CD4-positive, alpha-beta T cell treated with Interleukin-15 for 4 hours (primary cell): ENCODE measurements at places on chromosomes 2 and 18.

DNA sequence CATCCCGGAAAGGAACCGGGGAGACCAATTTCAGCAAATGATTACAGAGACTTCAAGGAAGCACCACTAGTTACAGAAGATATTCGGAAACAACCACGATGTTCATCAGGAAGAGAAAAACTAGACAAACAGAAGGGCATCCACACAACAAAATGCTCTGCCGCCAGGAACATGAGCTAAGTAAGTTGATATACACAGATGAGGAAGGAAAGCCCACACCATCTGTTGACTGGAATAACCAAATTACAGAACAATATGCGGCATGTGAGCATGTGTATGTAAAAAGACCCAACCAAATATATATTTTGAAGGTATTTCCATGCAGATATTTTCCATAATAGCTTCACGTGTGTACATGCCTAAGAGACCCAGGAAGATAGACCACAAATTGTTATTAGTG lies 47.0 kb downstream of the ACKR3 start:
- DNase-seq: no peak

- DNase-seq: no peak
Observed at GRCh38 chr2:98910349-98911125, 25.5 kb downstream of the CRACDL start.

- DNase-seq: peak; percentile 36
Observed at GRCh38 chr2:36800381-36800780, 103.9 kb downstream of the VIT start.

- DNase-seq: no peak
Observed at GRCh38 chr2:75375646-75376582, 176.6 kb upstream of the TACR1 start.

DNA sequence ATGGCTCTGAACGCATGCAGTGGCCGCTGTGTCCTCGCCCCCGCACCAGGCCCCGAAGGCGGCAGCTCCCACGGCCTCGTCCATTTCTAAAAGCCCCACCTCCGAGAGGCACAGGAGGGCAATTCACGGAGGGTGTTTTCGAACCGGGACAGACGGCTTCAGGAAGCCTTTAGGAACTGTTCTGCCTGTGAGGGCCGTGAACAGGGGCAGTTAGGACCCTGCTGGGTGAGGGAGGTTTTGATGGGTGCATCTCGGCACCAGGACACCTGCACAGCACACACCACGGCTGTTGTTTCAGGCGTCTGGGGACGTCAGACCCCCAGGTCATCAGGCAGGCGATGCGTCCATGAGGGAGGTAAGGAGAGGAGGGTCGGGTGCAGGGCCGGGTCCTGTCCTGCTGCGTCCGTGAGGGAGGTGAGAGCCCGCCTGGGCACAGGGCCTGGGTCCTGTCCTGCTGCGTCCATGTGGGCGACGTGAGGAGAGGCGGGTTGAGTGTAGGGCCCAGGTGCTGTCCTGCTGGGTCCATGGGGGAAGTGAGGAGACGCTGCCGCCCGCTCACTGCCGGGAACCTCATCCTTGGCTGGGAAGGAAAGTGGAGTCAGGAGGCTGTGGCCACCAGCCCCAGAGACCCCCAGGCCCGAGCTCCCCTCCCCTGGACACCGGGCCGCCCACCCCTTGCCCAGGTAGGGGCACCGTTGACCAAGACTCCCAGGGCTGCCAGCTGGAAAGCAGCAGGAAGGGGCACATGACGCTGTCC lies 25.5 kb upstream of the KCNG2 start:
- no peak for DNase-seq

- no peak for DNase-seq
Observed at GRCh38 chr2:186572705-186573104, 17.2 kb upstream of the ITGAV start.

- no peak for DNase-seq
Observed at GRCh38 chr18:58990720-58991119, 126.0 kb downstream of the ZNF532 start.

DNA sequence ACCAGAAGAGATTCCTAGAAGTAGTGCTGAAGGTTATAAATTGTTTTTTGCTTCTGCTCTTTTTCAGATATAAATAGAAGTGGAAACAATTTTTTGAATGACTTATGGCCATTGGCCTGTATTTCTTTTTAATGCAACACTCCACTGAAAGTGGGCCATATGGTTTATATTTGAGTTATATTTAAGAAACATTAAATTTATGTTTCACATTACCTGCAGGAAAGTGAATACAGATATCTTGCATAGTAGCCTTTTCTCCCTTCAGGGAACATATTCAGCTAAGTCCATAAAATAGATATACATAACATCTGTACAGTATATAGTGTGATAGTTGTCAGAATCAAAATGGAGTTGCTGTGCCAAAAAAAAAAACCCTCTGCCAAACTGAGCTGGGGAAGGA lies 53.1 kb upstream of the EFEMP1 start:
- DNase-seq: no peak

DNA sequence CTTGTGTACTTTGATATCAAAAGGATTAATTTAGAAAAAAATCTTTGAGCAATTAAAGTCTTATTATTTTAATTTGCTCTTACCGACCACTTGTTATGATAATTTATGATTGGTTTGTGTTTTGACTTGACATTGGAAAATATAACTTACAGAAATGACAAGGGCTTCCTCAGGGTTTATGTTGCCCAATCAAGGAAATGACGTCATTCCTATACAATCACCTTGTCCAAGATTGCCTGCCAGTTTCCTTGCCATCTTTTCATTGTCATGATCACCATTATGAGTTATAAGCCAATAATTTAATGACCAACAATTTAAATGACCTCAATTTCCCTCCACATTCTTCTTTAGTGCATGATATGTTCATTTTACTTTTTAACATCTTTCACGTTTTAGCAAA lies 351.8 kb upstream of the TMEFF2 start:
- DNase-seq: no peak

DNA sequence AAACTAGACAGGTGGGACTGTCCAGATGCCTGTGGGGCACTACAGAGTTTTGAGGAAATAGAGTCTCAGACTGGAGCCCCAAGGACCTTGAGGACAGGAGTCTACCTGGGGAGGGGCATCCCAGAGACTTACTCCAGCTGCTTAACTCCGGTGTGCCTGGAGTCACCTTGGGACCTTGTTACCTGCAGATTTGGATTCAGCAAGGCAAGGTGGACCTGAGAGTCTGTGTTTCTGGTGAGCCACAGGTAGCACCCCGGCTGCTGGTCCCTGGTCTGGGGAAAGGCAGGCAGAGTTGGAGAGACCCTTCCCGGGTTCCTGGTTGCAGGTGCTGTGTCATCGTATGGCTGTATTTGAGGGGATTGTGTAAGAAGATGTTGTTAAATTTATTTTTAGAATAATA lies 102.4 kb downstream of the AGAP1 start:
- DNase-seq: no peak

GRCh38 chr18:47143153-47143552 lies 7.1 kb downstream of the HDHD2 start:
- no peak for DNase-seq

GRCh38 chr2:13158466-13158865 lies 441.7 kb downstream of the TRIB2 start:
- no peak for DNase-seq

GRCh38 chr2:195535911-195536522 lies 121.0 kb upstream of the SLC39A10 start:
- DNase-seq: peak; percentile 82

- DNase-seq: no peak
Observed at GRCh38 chr2:43459446-43460173, 136.2 kb downstream of the THADA start.

DNA sequence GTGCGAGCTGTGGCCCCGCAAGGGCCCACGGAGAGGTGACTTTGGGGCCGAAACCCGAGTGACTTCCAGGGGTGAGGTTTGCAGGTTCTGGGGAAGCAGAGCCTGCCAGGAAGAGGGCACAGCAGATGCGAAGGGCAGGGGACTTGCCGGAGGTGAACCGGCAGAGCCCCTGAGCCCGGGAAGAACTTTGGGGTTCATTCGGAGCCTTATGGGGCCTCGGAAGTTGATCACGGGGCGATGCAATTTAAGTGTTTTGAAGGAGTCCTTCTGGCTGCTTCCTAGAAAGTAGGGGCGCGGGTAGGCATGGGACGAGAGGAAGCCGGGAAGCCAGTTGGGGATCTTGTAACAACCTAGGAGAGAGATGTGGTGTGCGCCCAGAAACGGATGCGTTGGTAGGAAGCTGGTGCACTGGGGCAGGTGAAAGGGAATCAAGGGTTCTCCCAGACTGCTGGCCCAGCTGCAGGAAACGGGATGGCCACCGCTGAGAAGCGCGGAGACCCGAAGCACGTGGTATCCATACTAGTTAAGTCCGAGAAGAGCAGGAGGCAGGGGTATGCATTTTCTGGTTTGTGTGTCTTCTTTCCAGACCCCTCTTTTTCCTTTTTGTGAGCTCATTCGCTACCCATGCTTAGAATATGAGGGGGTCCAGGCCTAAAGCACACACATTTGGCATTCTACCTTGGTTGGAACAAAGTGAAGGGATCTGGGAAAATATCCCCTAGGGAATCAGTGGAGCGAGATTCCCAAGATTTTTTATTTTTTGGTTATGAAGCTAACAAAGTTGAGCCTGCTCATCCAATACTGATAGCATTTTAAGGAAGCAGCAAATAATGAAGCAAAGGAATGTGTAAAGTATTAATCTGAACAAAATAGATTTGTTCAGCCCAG lies 758 bp downstream of the SCLY start:
- no peak for DNase-seq

DNA sequence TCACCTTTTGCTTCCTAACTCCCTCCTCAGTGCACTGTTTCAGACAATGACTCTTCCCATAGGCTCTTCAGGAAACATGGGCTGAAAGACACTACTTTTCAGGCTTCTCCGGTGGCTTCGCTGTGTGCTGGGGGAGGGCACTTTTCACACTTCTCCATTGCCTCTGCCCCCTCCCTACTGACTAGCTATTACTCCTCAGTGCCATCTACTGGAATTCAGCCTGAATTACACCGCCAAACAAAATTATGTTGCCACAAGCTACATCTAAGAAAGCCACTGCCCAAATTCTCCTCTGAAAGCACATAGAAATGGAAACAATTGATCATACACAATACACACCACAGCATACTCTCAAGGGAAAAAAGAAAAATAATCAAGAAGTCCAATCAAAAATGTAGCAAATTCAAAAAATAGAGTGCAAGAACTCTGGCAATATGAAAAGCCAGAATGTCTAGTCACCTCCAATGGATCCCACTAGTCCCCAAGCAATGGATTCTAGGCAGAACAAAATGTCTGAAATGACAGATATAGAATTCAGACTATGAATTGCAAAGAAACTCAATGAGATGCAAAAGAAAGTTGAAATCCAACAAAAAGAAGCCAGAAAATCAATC lies 1139.4 kb upstream of the GYPC start:
- DNase-seq: no peak

DNA sequence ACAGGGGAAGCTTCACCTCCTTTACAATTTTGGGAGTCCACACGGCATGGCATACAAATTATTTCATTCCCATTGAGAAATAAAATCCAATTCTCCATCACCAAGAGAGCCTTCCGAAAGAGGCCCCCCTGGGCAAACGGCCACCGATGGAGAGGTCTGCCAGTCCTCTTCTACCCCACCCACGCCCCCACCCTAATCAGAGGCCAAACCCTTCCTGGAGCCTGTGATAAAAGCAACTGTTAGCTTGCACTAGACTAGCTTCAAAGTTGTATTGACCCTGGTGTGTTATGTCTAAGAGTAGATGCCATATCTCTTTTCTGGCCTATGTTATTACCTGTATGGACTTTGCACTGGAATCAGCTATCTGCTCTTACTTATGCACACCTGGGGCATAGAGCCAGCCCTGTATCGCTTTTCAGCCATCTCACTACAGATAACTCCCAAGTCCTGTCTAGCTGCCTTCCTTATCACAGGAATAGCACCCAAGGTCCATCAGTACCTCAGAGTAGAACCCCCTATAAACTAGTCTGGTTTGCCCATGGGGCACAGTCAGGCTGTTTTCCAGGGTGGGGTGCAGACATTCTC lies 58.3 kb downstream of the BCL11A start:
- no peak for DNase-seq

DNA sequence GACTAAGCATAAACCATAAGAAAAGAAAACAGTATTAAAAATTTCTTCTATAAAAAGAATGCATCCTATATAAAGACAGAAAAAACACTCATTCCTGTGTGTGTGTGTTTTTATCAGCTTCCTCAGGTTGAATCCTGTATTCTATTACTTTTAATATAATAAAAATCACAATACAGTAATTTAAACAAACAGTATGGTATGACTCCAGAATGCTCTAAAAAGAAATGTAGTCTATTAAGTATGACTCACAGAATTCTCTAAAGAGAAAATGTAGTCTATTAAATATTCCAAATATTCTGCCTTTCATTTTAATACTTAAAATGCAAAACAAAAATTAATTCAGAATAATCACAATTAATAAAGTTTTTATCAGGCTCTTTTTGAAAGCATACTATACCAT lies 19.8 kb downstream of the CCDC88A start:
- no peak for DNase-seq

DNA sequence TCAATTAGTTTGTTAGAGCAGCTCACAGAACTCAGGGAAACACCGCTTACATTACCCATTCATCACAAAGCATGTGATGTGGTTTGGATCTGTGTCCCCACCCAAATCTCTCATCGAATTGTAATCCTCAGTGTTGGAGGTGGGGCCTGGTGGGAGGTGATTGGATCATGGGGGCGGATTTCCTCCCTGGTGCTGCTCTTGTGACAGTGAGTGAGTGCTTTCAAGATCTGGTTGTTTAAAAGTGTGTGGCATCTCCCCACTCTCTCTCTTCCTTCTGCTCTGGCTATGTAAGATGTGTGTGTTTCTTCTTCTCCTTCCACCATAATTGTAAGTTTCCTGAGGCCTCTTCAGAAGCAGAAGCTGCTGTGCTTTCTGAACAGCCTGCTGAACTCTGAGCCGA lies 63.5 kb upstream of the AGPS start:
- DNase-seq: no peak

- no peak for DNase-seq
Observed at GRCh38 chr18:23849141-23849540, 159.9 kb downstream of the LAMA3 start.

- DNase-seq: no peak
Observed at GRCh38 chr18:4541588-4541987, 86.5 kb upstream of the DLGAP1 start.

DNA sequence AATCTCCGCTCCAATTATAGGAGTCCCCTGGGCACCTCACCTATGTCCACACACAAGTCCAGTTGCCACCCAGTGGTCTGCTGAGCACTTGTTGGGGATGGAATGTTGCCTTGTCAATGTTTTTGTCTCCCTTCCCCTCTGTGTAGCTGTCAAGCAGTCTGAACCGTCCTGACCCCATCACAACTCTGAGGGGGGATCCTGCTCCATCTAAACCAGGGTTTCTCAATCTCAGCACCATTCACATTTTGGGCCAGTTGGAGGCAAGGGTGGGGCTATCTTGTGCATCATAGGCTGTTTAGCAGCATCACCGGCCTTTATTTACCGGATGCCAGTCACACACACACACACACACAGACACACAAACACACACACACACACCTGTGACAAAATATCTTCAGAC lies 53.0 kb downstream of the CYP26B1 start:
- no peak for DNase-seq

- DNase-seq: no peak
Observed at GRCh38 chr2:29040552-29040951, 33.8 kb downstream of the PCARE start.
